ENCODE measurements at places on chromosomes 12 and 14.

- DNase-seq = no peak
Measured at GRCh38 chr12:79370021-79370420, 320.7 kb downstream of the PAWR start.

- DNase-seq = no peak
Measured at GRCh38 chr12:110874781-110875180, 28.0 kb downstream of the CCDC63 start.

GRCh38 chr14:86521843-86522242, 991.9 kb downstream of the FLRT2 start:
- no peak for DNase-seq

DNA sequence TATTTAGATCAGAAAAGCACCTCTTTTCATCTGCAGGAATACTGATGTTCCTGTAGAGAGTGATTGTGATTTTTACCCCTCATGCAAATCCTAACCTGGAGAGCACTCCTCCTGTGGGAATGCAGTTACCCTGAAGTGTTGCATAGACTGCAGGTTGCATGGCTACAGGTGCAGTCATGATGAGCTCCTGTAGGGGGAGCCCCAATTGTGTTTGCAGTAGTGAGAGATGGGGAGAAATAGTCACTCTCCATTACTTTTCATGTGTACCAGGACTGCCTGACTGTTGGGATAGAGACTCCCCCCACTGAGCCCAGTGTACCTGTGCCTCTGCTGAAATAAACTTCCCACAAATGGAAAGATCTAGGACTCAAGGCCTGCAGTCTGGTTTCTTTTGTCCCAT, 1086.5 kb downstream of the SLC6A15 start:
- peak; percentile 23 for DNase-seq

DNA sequence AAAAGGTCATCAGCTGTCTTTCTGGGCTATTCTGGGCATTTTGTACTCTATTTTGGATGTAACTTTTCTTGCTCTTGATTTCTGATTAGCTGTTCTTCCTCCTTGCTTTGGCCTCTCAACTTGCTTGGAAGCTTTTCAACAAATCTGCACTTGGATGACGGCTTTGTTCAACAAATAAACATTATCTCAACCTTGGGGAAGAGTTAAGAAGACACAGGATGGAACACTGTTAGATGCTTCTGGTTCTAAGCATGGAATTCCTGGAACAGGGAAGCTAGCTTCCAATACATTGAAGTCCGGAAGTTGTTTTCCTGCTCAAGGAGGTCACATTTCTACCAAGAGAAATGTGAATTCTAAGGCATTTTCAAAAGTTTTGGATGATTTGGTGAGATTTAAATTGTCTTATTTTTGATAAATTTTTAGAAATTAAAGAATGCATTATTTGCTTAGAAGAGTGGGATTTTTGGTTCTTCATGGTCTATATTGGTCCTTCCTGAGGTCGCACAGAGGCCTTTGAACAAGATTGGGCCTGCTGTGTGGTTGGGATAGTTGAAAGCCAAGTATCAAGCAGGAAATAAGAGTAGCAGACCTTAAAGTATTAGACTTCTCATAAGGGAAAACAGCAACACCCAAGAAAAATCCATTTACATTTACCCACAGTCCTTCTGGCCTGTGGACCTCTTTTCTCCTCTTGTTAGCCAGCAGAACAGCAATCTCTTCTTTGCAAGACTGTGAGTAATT, 59.2 kb downstream of the PPFIBP1 start:
- no peak for DNase-seq

GRCh38 chr12:89706986-89707702, 1.5 kb downstream of the ATP2B1 start:
- DNase-seq = peak; percentile 58

DNA sequence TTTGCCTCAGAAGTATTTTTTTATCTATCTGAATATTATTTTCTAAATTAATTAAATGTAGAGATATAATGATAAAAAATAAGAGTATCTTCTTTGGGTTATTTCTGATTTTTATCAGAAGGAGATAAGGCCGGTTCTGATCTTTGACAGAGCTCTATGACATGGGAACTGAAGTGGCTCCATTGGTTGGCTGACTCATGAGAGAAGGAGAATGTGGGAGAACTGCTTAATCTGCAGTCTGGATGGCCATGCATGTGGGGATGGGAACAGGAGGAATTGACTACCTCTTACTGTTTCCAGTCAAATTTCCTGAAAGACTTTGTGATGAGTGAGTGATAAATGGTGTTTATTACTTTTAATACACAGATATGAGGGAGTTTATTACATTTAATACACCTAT, 155.8 kb upstream of the ATP2B1 start:
- no peak for DNase-seq

- no peak for DNase-seq
Measured at GRCh38 chr12:89731089-89731488, 22.5 kb upstream of the ATP2B1 start.

DNA sequence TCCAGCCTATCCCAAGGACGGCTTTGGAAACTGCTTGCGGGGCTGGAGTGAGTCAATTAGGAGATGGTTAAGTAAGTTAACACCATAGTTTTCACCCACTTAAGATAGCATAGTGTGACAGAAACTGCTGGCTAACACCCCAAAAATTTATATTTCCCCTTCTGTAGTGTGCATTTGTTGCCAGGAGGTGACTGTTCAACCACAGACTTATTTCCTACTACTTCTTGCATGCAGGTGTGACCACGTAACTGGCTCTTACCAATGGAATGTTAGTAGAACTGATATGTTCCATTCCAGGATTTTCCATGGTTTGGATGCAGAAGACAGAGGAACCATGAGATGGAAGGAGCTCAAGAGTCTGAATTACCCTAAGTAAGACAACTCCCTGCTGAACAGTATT, 52.9 kb upstream of the SLC35F4 start:
- DNase-seq = no peak

- no peak for DNase-seq
Measured at GRCh38 chr12:3757261-3757660, 4.4 kb upstream of the CRACR2A start.

- no peak for DNase-seq
Measured at GRCh38 chr14:103628221-103628683, 759 bp upstream of the KLC1 start.

DNA sequence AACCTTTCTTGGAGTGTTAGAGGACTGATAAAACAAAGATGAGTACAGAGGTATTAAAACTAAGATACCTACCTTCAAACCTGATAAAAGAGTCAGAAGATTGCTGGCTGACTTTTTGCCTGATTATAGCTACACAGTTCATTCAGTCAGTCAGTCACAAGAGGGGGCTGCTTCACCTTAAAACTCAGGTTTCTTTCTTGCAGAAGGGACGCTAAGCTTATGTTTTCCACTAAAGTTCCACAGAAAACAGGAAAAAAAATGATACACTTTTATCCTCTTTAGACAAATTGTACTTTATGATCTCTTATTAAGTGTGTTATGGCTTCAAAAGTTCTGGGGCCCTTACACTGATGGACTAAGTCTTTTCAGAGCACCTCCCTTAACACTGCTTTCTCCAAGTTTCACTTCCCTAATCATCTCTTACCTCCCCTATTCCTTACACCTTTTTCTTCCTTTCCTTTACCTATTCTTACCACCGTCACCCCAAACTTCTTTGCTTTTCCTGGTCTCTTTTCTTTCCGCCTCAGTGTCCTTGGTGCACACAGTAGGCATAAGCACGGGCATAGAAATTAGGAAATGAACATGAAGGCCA, 448.7 kb upstream of the OR4E1 start:
- DNase-seq = no peak

DNA sequence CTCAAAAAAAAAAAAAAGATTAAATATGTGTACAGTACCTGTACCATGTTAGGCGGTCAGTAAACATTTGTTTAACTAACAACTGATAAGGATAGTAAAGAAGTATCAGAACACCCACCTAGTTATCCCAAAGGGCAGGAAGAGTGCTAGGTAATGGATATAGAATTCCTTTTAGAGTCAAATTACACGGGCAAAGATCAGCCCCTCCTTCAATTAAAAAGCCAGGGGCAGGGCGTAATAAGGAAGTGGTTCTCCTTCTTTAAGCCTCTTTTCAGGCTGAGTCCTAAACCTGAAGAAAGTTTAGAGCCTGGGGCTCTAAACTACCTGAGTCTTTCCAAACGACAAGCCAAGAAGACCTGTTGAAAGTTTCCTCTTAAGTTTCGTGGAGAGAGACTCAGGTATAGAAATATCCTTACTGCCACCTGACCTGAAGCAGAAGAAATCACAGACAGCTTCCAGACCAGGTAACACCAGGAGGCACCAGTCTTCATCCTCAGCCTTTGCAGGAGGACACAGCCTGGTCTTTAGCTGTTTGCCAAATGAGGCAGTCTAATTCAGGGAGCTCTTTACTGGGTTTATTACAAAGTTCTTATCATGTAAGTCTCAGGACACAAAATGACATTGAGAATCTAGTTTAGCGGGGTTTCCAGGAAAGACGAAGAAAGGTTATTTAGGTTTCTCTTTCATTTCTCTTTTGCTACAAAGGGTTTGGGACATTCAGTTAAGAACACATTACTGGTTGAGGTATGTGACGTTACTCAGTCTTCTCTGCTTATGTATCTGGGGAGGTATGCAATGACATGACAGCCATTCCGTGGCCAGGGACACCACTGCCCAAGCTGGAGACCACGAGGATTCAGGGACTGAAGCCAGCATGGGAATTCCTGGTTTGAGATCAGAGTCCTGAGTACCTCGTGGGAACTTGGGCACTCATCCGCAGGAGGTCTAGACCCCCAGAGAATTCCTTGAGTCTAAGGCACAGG, at the start of gene BCL2L14:
Gene BCL2L14, plus strand, starts transcription at position 266 of the 983 bp plus-strand sequence. CDS start 8,367 bp downstream, outside the sequence.
- peak; percentile 30 for DNase-seq

GRCh38 chr12:16034136-16034817, 123.1 kb downstream of the DERA start:
- no peak for DNase-seq

DNA sequence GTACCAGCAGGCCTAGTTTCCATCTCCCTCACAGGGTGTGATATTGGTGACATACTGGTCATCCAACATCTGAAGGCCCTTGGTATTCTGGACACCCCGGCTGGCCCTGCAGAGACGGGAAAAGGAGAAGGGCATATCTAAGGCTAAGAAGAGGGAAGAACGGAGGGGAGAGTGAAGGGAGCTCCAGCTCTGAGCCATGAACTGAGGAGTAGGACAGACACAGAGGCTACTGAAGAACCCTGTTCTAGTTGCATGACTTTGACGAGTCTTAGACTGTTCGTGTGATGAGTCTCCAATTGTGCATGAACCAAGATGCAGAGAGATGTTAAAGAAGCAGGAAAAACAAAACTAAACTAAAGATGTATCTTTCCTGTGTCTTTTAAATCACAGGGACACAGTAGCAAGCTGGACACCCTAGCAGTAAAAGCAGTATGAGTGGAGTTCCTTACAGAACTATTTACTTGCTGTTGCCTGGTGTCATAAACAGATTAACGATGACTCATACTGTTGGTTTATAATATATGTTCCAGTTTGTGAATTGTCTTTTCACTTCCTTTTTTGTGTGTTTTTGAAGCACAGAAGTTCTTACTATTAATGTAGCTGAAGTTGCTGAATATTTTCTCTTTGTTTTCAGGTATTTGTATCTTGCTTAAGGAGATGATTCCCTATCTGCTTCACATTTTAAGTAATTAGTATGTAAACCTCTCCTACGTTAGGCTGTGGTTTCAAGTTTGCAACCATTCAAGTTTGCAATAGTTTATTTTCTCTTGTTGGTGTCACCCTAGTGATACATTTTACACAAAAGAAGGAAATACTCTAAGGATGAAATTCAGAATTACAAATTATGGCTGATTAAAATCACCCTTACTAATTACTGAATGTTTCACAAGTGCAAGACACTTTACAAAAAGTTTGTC, 15.7 kb downstream of the FAR2 start:
- no peak for DNase-seq

GRCh38 chr14:48247977-48248376, 572.6 kb upstream of the MDGA2 start:
- DNase-seq = no peak

DNA sequence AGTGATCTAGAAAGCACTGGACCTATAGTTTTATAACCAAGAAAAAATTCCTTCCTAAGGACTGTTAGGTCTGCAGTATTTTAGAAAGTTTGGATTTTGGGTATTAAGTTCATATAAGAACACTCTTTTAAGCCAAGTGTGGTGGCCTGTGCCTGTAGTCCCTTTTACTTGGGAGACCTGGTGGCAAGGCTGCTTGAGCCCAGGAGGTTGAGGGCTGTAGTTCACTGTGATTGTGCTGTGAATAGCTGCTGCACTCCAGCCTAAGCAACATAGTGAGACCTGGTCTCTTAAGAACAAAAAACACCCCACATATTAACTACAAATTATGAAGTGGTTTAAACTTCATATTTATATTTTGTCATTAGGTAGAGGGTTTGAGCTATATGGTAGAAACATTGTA, 9.7 kb downstream of the DNM1L start:
- no peak for DNase-seq

DNA sequence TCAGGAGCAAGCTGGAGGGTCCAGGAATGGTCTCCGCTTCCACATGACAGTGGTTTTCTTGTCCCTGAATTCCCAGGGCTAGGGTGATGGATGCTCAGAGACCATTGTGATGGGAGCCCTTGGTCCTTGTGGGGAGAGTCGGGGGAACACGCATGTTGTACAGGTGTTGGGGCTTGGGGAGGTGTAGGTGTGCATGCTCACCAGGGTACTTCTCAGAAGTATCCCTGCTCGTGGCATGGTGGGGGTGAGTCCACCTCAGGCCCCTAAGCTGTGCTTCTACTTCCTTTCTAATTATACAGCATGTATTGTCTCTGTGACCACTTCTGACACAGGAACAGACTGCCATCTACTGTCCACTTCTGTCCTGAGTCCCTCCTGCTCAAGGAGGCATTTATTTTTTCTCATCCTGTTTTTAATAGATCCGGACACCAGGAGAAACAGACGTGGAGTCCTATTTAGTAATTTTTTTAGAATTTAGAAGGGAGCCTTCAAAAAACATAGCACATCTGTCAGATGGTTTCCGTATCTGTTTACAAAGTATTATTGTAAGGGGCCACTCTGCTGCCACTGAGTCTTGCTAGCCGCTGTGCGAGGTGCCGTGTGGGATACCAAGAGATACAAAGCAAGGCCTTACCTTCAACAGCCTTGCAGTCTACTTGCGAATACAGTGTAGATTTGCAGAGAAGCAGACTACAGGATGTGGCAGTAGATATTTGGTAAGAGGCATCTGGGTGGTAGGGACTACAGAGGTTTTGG, 10.5 kb downstream of the NTF3 start:
- DNase-seq = peak; percentile 27

DNA sequence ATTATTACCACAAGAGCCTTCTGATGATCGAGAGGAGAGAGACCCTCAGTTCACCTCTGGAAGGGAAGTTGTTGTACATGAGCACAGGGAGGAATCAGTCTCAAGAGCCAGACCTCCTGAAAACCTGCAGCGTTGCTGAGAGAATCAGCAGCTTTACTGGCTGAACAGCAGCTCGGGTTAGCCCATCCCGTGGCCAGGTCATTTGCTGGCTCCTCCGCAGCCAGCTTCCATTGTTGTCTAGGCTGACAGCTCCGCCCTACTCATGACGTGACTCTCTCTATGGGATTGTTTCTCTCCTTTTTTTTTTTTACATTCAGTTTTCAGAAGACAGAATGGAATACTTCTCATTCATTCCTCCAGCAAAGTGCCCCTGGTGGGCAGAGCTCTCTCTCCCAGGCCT, 69.9 kb downstream of the TGFB3 start:
- no peak for DNase-seq
